ENCODE measurements at places on chromosomes 3 and 15.

- DNase-seq: no peak
Observed at GRCh38 chr3:23626442-23626841, 179.3 kb upstream of the UBE2E1 start.

DNA sequence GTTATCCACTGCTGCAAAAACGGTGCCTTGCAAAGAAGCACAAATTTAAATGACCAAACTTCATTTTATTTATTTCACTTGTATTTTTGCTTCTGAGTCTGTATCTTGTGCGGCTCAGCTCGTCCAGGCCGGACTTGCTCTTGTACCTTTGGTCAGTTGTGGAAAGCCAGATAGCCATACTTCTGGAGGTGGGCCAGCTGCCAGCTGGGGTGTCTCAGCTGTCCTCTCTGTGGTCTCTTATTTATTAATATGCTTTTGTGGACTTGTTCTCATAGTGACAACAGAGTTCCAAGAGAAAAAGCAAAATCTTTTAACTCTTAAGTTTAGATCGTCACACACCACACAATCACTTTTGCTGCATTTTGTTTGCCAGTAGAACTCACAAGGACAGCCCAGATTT lies 87.7 kb downstream of the IL1RAP start:
- no peak for DNase-seq

- DNase-seq: no peak
Observed at GRCh38 chr15:77412972-77413698, 6.8 kb downstream of the PEAK1 start.

- no peak for DNase-seq
Observed at GRCh38 chr3:71903936-71904335, 119.0 kb upstream of the PROK2 start.

GRCh38 chr3:130760922-130761321 lies 14.3 kb upstream of the PIK3R4 start:
- no peak for DNase-seq

Measured in SHP77 treated with DMSO at 0.1 percent for 48 hours (cell line).